Lung (tissue), 17 donors: ENCODE measurements at places on chromosomes 6 and 20. TPM values are rescaled to one million over a fixed set of nuclear protein-coding genes. Genes with fewer than 3 reads are reported as not detected.

DNA sequence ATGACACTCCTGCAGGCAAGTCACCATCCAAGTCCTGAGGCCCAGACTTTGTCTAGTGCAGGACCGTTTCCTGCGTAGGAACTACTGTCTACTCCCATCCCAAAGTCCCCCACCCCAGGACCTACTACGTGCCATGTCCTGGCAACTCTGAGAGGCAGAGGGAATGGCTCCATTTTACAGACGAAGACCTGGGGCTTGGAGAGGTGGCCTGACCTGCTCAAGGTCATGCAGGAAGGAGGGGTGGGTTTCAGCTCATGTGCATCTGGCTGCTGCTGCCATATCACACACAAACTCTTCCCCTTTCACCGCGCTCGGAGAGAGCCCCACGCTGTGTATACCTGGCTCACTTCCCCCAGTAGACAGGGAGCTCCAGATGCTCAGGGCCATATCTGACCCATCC lies 1.2 kb upstream of the NOL4L start:
- DNase-seq = no peak

- peak; percentile 35 for DNase-seq
These were observed 99.1 kb downstream of the ARMC2 start for GRCh38 chr6:108947114-108947854.

DNA sequence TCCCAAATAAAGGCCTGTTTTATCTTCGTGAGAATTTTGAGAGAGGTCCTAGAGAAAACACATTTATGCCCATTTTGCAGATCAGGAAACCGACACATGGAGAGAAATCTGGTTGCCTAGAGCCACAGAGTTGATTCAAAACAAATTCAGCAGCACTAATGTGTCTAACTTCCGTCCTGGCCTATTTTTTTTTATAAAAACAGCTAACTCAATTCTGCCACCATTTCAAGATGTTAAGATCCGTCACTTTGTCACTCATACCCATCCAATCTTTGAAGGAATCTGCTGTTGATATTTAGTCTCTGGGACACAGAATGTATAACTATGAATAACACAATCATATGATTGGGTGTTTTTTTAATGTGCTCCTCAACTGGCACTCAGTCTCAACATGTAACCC lies 611.1 kb upstream of the ARID1B start:
- DNase-seq = no peak

- no peak for DNase-seq
These were observed 18.6 kb downstream of the HFE start for GRCh38 chr6:26105842-26106241.

DNA sequence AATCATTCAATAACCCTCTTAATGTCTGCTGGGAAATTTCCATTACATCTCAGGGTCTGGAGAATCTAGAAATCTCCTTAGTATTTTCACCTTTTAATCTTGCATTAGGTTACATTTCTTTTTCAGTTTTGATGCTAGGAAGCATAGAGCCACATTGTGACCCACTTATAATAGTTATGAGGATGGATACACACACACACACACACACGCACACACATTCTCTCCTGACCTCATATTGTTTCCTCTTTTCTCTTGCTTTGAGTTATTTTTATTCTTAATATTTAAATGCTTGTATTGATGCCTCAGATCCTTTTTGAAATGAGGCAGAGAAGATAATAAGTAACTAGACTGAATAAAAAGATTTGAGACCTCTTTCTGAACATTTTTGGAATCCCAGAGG lies 128.4 kb downstream of the KLHL32 start:
- no peak for DNase-seq

DNA sequence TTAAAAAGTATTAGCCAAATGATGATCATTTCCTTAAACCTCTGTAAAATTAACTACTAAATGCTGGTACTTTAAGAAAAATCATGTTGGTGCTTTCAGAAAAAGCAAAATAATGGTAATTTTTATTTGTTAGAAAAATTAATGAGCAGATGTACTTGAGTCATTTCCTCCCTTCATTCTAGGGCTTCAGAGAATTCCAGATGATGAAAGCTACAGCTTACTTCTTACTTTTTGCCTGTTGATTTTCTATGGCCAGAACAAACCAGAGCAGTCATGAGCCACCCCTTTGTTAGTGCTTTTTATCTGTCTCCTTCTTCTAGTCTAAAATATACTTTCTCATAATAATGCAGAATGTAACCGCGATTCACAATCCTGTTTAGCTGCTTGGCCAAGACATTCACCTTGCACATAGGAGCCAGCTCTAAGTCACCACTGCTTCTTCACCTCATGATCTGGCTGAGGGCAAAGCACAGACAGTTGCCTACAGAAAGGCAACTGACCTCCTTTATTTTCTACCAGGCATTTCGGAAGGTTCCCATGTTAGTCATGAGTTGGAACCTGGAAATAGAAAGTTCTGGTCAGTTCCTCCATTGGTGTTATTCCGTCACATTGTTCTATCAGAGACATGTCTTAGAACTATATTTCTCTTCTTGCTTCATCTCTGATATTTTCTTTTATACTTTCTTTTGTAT lies 43.5 kb upstream of the TINAG start:
- DNase-seq = no peak

DNA sequence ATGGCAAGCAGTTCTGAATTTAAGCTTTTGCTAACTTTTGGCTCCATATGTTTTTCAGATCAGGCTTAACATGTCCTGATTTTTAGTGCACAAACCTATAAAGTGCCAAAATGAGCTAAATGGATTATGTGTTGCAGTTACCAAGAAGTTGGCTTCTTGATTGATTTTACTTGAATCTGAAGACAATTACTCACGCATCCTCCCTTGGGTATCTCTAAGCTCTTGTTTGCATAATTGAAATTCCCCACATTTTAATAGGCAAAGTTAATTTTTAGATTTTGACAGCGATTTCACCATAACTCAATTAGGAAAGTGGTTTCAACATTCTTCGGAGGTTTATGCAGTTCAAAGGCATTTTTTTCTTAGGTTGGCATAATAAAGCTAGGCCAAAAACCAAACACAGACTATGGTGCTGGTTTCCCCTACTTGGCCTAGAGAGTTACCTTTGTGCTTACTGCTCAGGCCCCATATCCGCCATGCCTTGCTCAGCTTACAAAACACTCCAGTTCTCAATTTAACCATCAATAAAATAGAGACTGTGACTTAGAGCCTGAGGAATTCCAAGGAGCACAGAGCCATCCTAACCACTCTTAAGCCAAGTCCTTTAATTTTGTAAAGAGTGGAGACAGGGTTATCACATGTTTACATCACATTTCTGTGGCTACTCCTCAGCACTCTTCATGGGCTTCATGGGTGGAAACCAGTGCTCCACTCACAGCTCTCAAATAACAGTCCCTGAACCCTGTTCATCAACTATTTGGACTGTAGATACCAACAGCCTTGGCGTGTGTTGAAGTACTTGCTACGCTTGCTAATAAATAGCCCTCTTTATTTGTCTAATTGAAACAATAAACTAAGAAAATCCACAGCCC lies 32.1 kb downstream of the LAMA4 start:
- DNase-seq = peak; percentile 85

DNA sequence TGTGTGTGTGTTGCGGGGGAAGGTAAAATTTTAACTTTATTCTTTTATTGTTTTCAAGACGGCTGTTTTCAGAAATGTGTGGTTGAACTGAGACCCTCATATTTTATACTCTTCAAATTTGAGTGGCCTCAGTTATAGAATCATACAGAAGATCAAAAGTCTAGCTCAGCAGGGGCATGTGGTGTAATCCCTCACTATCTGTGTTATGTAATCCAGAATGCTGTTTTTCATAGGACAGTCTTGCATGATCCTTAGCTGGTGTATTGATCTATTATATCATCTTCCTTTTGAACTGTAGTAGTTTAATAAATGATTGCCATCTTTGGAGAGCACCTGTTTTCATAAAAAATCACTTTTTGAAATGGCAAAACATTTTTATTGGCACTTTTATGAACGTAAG lies 1.4 kb downstream of the PLCB4 start:
- DNase-seq = no peak

GRCh38 chr6:110662490-110663211 lies 152.6 kb downstream of the CDK19 start:
- no peak for DNase-seq

DNA sequence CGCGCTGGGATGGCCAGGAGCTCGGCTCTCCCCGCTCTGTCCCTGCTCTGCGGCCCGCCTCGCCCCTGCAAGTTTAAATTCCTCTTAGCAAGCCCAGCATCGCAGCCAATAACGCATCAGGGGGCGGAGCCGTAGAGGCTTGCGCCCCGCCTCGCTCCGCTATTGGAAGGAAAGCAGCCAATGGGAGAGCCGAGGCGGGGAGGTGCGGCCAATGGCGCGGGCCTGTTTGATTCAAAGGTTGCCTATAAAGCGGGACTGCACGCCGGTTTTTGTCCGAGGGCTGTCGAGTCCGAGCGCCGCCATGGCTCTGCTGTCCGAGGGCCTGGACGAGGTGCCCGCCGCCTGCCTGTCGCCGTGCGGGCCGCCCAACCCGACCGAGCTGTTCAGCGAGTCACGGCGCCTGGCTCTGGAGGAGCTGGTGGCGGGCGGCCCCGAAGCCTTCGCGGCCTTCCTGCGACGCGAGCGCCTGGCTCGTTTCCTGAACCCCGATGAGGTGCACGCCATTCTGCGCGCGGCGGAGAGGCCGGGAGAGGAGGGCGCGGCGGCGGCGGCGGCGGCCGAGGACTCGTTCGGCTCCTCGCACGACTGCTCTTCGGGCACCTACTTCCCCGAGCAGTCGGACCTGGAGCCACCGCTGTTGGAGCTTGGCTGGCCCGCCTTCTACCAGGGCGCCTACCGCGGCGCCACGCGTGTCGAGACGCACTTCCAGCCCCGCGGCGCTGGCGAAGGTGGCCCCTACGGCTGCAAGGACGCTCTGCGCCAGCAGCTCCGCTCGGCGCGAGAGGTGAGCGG lies at the start of gene FAM83D:
TSS of gene FAM83D (plus strand) at position 276 of the 792 bp plus-strand sequence. CDS start at position 302, 26 bp downstream.
- peak; percentile 97 for DNase-seq

The SLC25A27 gene
- 99.3 TPM for total RNA-seq

The GNMT gene
- total RNA-seq = 1.0 TPM

The RGL2 gene
- total RNA-seq = 93.7 TPM

The DSP gene
- total RNA-seq = 30.2 TPM

The C20orf144 gene
- total RNA-seq = 0.31 TPM

The OOEP gene
- total RNA-seq = not detected

The SLC12A5 gene
- total RNA-seq = 0.52 TPM
